ENCODE measurements at places on chromosomes 5 and 9.

DNA sequence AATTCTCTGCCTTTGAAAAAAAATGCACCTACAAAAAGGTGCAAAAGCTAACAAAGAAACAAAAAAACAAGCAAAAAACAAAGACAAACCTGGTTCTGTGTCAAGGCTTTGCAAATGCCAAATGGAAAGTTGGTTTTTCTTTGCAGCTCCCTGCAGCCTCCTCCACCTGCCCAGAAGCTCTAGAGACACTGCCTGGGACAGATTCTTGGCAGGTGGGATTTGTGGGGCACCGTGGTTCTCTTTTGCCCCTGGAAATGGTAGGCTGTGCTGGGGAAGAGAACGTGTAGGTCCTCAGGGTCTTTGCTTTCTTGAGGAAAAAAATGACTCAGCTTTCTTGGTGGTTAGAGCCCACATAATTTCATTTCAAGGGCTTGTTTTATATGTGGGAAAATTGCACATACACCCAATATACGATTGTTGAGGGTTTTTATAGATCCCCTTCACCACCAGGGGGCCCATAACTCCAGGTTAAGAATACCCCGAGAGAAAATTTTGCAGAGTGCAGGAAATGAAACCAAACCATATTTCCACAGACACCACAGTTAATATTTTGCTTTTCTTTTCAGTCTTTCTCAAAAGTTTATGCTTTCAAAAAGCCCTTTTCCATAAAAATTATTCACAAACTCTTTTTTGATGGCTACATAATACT is 58.7 kb downstream of the NXNL2 start:
- no peak for DNase-seq

DNA sequence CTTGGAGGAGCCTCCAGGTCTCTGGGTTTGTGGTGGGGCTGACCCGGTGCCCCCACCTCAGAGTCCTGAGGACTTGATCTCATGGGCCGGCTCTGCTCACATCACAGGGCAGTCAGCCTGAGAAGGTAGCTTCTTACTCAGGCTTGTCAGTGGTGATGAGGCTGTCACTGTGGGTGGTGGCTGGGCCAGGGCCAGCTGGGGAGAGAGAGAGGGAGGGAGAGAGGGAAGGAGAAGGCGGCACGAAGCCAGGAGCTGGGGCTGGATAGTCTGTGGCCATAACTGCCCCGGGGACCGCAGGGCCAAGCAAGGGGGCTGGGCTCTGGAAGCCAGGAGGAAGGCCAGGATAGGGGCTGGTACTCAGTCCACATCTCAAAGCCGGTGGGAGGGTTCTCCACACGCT is 6.5 kb downstream of the NTNG2 start:
- DNase-seq: no peak

DNA sequence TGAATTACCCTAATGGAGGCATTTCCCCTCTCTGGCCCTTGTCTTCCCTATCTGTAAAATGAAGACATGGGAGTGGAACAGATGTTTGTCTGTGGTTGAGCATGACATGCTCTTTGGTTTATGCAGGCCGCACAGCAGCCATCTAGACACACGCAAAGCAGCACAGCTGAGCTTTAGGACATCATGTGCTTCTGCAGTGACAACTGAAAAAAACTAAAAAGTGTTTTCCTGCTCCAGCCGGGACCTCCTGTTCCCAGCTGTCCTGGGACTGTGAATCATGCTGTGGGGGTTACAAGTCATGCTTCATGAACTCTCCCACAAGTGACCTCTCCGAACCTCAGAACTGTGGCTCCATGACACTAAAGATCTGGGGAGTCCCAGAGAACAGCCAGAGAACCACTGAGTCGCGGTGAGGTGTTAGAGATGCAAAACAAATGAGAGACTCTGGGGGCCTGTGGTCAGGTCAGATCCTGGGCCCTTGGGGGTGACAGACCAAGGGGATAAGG is 1.7 kb downstream of the SMIM3 start:
- DNase-seq: no peak

- DNase-seq: no peak
These were observed 81.3 kb downstream of the TNC start for GRCh38 chr9:115036691-115037090.

- DNase-seq: no peak
These were observed 202.0 kb upstream of the NR3C1 start for GRCh38 chr5:143605403-143606005.
